ENCODE measurements at places on chromosomes 3 and 15.

DNA sequence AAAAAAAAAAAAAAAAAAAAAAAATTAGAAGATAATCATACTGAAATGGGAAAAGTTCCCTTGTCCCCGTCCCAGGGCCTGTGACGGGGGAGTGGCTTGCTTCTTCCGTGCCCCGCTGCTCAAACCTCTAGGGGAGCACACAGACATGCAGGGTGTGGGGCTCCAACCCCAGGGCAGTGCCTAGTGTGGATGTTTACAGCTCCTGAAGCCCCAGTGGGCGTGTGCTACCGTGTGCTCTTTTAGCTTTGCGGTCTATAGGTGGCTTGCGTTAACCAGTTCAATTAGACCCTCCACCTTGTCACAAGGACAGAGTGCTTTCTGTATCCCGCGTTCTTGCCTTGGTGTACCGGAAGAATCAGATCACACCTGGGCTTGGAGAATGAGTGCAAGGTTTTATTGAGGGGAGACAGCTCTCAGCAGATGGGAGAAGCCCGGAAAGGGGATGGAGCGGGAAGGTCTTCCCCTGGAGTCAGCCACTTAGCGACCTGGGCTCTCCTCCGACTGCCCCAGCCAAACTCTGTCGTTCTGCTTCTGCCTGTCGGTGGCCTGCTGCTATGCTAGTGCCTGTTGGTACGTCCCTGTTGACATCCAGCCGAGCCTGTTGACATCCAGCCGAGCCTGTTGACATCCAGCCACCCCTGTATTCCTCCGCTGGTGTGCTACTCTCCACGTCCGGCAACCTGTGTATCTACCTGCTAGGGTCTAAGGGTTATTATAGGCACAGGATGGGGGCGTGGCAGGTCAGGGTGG is 569.8 kb downstream of the VGLL3 start:
- no peak for DNase-seq

GRCh38 chr3:107975529-107976201 is 115.2 kb downstream of the CD47 start:
- DNase-seq = no peak

DNA sequence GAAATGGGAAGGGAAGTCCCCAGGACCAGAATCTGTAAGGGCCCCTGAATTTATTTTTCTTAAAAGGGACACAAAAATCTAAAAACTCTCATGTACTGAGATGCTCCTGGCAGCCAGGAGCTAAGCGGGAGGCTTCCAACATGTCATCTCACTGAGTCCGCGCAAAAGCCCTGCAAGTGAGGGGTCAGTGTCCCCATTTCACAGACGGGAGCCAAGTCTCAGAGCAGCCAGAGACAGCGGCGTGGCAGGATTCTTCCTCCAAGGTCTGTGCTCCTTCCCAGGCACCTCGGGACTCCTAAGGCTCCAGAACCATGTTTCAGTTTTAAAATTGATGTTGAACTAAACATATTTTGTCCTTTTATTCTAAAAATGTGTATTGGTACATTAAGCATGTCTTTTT is 114.8 kb downstream of the ADCY5 start:
- DNase-seq = no peak

DNA sequence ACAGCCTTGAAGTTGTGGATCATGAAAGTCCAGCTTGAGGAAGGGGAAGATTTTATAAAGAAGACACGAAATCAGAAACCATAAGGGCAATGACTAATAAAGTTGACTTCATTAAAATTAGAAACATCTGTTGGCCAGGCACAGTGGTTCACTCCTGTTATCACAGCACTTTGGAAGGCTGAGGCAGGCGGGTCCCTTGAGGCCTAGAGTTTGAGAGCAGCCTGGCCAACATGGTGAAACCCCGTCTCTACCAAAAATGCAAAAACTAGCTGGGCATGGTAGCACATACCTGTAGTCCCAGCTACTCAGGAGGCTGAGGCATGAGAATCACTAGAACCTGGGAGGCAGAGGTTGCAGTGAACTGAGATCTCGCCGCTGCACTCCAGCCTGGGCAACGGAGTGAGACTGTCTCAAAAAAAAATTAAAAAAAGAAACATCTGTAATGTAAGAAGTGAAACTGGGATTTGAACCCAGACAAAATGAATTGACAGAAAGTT is 7.9 kb upstream of the UBXN7 start:
- DNase-seq = no peak

GRCh38 chr3:27253831-27254230 is 115.4 kb downstream of the NEK10 start:
- no peak for DNase-seq

DNA sequence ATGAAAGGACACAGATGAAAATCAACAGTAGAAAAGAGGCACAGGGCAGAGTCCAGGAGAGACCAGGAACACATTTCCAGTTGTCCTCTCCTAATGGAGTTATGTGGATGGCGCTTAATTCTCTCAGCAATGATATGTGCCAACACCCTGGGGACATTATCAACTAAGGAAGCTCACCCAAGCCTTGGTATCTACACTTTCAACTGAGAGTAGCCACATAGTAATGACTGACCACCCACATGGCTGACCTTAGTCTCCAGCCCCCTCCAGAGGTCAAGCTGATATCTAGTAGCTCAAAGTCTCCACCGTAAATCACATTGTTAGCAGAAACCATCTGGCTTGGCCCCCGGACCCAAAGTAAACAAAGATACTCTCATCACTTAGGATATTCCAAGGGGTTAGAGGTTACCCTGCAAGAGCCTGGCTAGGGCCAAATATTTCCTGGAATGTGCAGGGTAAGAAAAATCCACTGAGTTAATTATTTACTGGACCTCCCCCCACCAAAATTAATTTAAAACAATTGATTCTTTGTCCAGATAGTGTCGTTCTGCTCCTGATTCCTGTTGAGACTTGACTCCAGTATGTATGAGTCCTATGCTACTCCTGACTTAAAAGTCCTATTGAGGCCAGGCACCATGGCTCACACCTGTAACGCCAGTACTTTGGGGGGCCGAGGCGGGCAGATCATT is 24.8 kb downstream of the GABRR3 start:
- DNase-seq = no peak

DNA sequence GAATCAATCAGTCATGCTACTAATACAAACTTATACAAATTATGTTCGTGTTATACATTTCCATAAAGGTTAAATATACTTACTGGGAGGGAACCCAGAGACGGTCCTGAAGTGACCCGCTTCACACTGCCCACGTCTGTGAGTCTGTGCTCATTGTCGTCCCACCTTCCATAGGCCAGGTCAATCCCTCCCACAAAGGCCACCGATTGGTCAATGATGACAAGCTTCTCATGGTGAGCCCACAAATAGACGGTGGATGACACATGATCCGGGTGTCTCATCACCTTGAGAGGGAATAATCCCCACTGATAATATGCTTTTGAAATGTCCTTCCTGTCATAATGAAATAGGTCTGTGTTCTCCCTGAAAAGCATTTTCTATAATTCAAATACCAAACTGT is 121.7 kb downstream of the PLD1 start:
- no peak for DNase-seq

DNA sequence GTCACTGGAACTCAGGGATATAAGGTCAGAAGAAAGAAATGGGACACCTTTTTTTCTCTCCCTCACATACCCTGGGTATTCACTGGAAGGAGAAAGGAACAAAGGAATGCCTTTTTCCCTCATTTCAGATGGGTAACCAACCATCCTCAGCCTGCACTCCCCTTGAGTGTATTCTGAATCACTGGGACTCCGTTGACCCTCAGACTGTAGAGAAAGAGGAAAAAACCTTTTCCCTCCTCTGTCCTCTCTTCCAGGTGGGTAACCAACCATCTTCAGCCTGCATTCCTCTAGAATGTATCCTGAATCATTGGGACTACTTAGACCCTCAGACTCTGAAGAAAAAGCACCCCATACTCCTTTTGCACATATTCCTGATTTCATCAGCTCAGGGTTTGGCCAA is 11.4 kb downstream of the PRR20G start:
- DNase-seq = no peak

GRCh38 chr15:75028991-75029377 is 5.6 kb downstream of the PPCDC start:
- DNase-seq = no peak

DNA sequence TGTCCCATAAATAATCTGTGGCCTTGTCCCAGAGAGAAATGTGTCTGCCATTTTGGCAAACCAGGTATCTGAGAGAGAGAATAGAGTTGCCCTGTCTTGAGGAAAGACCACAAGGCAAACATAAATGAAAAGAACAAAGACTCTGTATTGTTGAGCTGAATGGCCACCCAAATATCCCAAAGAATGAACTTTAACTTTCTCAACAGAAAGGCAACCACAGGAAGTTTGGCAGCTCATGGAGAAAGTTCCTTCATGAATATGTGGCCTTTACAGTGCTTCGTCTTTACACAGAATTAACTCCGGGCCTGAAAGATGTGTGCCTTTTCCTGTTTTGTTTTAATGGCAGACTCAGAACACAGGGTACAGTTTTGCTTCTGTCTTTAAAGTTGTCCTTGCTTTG is 41.4 kb upstream of the THBS1 start:
- DNase-seq = no peak

- DNase-seq = no peak
Observed at GRCh38 chr3:11536936-11537612, 106.6 kb downstream of the VGLL4 start.

GRCh38 chr3:42106646-42107045 is 15.5 kb downstream of the TRAK1 start:
- no peak for DNase-seq

GRCh38 chr3:194785315-194785714 is 99.6 kb downstream of the FAM43A start:
- no peak for DNase-seq

DNA sequence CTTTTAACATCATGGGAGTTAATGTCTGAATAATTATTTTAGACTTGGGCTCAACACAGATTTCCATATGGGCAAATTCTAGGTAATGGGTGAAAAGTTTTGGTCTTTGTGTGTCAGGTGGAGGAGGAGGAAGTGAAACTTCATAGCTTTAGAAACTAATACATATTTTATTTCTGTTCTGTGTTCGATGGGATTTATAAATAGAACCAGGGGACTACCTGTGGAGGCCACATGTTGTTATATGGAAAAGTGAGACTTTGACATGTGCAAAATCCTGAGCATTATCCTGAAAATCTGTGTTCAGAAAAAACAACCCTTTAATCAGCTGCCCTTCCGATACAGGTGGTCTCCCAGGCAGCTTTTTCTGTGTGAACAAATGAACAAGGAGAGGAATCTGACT is 209.5 kb downstream of the SOX2 start:
- no peak for DNase-seq

DNA sequence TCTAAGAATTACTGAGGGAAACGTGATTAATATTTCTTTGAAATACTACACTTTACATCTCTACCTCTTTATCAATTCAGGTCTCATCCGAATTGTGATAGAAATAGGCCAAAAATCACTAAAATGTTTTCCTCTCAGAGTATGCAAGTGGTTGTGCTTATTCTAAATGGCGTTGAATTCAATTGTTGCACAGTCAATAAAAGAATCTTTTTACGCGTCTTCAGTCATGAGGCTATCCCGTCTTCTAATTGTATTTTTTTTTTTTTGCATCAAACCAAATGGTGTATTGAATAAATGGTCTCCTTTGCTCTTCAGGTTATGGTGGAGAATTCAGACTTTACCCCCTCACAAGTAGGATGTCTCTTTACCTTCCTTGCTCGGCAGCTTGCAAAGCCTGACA is 112.6 kb downstream of the VPS8 start:
- no peak for DNase-seq

DNA sequence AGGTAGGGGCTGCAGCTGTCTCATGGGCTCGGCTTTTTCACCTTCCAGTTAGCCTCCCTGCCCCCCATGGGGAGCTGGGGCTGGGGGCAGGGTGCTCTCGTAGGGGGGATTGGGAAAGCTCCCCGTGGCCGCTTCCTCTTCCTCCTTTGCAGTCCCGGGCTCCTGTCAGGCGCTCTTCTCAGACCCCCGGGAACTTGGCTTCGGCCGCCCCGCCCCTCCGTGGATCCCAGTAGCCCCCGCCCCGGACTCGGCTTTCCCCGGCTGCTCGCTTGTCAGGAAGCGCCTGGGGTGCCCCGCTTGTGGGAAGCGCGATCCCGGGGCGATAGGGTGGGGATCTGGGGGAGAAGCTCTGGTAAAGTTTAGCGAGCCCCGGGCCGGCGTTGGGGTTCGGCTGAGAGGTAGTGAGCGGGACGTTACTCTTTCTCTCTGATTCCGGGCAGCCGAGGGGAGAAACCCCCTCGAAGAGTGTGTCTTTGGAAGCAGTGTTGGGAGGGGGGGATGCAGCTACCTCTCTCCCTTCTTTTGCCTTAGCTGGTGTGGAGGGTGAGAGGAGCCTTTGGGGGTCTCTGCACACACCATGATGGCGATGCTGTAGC is 611 bp downstream of the PIAS1 start:
- no peak for DNase-seq

- no peak for DNase-seq
Observed at GRCh38 chr15:28125673-28126651, 26.8 kb upstream of the OCA2 start.

GRCh38 chr3:30199096-30199759 is 407.2 kb upstream of the TGFBR2 start:
- DNase-seq = peak; percentile 70

DNA sequence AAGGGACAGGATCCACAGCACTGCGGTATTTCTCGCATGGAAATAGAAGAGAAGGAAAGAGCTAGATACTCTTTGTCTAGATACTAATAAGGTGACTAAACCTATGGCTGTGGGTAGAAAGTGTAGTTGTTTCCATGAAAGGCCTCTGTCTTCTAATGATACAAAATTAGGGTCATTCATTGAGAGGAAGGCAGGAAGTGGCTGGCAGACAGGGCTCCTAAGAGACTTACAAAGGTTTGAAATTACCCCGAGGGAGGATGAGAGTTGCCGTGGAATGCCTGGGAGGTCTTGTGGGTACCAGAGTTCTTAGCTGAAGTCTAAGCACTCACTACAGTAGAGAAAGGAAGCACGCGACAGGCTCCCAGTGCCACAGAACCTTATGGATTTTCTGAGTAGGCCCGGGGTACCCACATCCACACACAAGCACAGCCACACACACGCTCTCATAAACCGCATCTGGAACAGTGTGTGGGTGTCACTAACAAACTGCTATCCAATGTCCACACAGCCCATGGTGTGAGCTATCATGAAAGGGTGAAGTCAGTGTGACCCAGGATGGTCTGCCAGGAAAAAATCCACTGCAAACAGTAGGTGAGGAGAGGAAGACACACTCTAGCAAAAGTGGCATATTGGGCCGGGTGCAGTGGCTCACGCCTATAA is 221.4 kb downstream of the FAM43A start:
- no peak for DNase-seq

DNA sequence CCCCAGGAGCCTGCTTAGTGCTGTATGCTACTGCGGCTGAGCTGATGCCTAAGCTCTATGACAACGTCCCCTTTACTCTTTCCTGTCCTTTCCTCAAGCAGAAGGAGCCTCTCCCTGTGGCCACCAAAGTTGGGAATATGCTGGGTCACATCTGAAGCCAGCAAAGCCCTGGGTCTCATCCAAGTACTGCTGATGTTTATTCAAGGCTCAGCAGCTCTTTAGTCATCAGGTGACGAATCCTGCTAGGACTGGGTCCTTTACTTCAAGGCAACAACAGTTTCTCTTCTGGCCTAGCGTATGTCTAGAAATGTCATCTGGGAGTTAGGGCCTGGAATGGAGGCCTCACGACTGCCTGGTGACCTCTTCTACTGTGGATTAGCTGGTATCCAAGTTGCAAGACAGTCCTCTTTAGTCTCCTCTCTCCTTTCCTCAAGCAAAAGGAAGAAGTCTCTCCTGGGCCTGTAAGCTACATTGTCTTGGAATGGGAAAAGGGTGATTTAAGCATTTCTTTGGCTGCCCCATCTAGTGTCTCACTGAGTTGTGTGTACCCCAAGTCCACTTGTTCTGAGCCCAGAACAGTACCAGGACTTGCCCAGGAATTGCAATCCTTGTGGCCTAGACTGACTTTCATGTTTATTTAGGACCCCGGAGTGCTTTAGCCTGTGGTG is 63.9 kb downstream of the TNFAIP8L3 start:
- no peak for DNase-seq
